NCI-H526 (cell line): ENCODE measurements at places on chromosomes 12 and 14.

DNA sequence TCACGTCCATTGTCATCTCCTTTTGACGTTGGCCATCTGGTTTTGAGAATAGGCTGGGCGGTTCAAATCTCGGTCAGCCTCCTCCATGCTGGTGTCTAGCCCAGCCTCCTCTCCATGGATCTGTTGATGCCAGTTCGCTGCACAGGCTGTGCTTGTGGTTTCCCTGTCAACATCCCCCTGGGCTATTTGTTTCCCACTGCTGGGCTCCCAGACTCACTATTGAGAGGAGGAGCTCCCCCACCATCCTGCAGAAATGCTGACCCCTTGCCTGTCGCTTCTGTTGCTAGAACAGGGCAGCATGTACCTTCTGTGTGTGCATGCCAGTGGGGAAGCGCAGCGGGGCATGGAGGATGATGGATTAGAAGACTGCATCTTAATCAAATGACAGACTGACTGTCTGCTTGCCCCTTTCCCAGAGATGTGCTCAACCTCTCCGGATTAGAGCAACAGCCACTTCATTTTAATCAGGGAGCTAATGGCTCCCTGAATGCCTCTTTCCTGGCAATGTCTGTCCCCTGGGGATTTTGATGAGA is 170.5 kb downstream of the TSPAN9 start:
- no peak for DNase-seq

- DNase-seq: no peak
These were observed 6.1 kb upstream of the AAAS start for GRCh38 chr12:53327435-53328042.

- no peak for DNase-seq
These were observed 2.6 kb downstream of the WSCD2 start for GRCh38 chr12:108131657-108132126.

- no peak for DNase-seq
These were observed 5.5 kb downstream of the SETD3 start for GRCh38 chr14:99475179-99475578.

DNA sequence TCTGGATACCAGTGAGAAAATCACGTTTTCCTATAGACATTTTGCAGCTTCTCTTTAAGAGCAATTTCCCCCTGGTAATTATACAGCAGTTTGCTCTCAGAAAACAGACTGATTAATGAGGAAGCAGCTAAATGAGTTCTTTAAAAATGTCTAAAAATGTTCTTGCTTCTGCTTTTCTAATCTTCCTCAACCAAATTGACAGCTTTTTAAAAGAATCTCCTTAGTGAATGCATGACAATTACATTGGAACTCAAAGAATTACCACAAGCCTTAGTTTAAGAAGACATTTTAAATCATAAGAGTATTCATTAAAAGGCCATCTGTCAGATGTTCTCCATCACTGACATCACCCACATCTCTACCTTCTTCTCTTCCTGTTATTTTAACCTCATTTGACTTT is 135.8 kb upstream of the PLXNC1 start:
- DNase-seq: no peak

DNA sequence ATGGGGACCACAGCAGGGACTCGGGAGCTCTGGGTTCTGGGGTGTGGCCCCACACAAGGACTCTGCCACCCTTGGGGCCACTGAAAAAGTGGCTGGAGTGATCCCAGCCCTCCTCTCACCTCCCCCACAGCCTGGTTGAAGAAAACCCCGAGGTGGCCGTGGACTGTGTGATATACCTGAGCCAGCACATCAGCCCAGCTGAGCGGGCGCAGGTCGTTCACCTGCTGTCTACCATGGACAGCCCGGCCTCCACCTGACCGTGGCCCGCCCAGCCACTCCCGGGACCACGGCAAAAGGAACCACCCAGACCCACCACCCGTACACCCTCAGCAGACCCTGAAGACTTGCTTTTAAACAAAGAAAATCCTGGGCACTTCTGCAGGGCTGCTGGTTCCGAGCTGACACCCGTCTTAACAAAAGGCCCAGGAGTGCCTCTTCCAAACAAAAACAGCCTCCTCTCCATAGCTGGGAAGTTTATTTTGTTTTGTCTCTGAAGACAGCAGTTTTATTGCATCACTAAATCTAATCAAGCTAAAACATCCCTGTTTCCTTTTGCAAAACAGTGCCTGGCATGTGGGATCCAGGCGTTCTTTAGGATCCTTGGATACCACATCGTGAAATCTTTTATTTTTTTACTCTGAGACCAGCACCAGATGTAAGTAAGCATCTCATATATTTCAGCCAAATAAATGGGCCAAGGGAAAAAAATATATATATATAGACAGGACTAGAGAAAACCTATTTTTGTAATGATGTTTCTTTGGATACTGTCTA is 42.8 kb downstream of the FOXN4 start:
- no peak for DNase-seq

DNA sequence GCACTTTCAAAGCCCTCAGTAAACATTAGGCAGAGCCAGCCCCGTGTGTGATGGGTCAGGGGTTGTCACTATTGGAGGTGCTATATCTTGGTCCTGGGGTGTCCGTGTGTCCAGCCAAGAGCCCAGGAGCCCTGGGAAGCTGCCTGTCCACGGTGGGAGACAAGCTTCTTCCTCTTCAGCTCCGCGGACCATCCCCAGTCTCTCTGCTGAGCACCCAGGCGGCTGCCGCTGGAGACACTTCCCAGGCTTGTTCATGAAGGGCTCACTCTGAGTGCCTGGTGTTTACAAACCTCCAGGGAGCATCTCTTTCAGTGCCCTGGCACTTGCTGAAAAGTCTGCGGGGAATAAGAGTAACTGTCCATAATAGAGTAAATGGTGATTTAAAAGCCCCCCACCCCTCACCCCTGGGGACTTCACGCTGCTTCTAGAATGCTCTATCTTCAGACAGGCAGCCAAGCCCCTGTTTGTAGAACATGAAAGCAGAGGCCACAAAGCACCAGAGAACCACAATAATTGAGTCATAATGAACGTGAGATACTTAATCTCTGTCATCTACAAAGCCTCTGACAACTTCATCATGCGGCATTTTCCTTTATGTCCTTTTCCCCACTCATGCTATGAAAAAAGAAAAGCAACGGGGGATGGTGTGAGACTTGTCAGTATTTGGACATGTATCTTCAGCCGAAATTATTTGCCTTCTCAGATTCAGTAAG is 178.6 kb downstream of the TMEM132C start:
- DNase-seq: no peak

GRCh38 chr12:78062786-78063185 is 232.1 kb downstream of the NAV3 start:
- no peak for DNase-seq

DNA sequence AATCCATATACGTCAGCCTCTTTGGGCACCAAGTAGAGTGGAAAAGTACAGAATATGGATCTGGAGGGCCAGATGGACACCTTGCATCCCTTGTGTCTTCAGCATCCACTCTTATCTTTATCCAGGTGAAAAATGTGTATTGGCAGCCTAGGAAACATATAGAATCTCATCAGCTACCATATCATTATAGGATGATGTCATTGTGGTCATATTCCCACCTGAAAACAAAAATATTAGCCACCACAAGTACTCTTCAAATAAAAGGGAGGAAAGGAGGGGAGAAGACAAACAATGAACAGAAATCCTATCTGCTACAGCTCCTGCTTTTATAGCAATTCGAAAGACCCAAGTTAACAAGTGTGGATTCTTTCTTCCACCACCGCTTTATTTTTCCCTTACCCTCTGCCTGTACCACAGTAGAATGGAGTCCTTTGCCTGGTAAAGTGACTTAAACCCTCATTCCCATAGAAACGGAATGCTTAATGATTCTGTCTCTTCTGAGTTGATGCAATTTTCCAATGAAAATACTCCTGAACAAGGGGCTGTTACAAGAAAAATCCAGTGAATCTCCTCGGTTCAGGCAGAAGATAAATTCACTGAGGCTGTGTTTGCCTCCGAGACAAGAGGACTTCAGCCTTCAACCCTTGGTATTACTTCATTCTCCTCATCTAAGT is 13.8 kb upstream of the IL26 start:
- DNase-seq: no peak

DNA sequence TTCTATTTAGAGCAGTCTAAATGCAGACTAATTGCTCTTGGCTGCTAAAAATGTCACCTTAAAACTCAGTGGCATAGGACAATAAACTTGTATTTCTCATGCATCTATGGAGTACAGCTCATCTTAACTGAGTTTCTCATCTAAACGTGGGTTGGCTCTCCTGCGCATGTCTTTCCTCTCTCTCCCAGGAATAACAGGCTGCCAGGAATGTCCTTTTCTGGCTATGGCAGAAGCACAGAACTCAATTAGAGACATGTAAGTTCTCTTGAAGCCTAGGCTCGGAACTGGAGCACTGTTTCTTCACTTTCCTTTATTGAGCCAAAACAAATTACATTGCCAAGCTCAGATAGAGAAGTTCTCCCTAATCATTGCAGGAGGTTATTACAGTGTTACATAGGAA is 722.3 kb upstream of the FLRT2 start:
- no peak for DNase-seq

DNA sequence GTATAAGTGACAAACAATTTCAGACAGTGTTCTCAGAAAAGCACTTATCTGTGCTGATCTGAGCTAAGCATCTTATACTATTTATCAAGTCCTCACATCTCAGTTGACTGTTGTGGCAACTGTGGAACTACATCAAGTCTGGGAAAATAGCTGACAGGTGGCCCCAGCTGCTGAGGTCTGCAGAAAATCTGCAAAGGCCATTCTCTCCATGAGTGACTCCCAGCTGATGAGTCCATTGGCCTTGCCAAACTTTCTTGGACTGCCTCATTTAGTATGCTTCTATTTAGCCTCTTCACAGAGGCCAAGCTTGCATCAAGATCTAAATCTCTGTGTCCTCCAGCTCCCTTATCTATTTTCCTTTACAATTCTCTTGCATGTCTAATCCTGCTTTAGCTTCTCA is 174.5 kb upstream of the RBM19 start:
- no peak for DNase-seq

- DNase-seq: peak; percentile 81
These were observed 132.7 kb upstream of the DYRK2 start for GRCh38 chr12:67515679-67516340.

DNA sequence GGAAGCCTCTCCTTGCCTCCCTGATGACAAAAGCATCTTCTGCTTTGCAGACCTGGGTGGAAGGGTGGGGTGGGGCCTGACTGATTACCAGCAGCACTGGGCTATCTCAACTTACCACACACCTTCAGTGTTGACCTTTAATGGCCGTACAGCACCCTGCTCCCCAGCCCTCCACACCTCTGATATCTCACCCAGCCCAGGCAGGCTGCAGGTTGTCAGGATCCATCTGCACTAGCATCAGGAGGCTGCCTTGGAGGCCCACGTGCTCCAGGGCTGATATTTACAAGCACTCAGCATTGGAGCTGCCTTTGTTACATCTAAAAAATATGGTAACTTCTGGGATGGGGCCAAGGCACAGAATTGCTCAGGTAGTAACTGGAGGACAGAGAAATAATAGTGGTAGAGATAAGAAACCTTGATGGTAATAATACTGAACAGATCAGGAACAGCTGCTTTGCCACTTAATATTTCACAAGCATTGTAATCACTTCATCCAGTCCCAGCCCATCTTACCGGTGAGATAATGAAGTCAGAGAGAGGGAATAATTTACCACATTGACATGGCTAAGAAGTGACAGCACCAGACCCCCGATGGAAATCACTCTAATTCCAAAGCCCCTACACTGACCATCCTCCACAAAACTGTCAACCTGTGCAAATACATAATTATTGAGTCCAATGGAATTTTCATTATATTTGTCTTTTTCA is 125.2 kb upstream of the RFLNA start:
- DNase-seq: no peak

DNA sequence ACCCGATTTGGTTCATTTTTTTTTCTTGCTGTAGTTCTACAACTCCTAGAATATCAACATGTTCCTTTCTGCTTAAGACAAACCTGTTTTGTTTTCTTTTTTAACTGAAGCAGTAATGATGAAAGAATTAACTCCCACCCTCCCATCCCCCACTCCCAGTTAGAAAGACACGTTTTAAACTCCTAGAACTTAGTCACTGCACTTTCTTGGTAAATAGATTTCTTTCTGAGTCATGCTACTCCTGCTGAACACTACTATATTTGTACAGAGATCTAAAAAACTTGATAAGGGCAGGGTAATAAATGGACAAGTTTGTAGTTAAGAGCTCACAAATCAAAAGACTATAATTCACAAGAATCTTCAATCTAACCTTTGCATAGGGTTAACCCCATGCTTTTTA is 118.9 kb upstream of the PTPRB start:
- no peak for DNase-seq

- DNase-seq: no peak
These were observed 137.4 kb downstream of the CALM1 start for GRCh38 chr14:90534091-90534837.

- no peak for DNase-seq
These were observed 69.8 kb downstream of the MAP1LC3B2 start for GRCh38 chr12:116628989-116629388.

- DNase-seq: no peak
These were observed 82.9 kb upstream of the CLMN start for GRCh38 chr14:95402578-95402977.

DNA sequence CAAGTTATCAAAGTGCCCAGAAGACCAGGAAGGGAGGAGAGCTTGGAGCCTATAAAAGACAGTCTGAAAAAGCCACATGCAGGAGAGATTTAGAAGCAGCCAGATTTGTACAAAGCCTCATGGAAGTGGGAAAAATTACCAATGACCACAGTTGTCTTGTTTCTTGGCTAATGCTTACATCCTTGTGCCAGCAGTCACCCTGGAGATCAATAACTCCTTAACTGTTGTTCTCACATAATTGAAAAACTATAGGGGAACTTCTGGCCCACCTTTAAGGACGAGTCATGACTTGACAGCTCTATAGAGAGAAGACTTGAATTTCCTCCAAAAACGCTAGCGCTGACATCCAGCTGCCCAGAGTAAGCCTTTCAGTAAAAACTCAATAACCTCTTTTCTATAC is 313.1 kb downstream of the GALC start:
- DNase-seq: no peak

DNA sequence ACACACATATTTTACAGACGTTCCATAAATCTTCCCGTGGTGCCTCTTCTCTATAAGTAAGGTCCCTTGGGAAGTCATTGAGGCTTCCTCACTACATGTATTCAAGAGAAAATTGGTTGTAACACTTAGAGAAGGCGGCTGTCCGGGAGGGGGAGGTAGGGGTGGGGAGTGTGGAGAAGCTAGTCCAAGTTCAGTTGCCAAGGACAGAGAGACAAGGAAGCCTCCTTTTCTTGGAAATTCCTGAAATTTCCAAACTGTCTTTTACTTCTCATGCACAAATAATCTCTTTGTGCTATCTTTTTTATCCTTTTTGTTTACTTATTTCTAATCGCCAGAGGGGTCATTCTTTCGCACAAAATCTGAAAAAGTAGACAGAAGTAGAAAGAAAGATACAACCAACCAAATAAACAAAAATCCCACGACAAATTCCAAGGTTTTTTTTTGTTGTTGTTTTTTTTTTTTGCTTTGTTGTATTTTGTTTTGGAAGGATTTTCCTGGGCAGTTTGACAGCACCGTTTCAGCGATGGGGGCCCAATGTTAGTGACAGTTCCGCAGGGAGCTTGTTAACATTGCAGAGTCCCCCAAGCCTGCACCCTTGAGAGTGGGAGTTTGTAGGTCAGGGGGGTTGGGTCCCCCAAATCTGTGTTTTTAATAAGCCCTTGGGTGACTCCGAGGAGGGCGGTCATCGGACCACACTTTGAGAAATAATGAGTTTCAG is 45.2 kb downstream of the MAP1LC3B2 start:
- DNase-seq: no peak
